ENCODE measurements at places on chromosomes 6 and 20.

DNA sequence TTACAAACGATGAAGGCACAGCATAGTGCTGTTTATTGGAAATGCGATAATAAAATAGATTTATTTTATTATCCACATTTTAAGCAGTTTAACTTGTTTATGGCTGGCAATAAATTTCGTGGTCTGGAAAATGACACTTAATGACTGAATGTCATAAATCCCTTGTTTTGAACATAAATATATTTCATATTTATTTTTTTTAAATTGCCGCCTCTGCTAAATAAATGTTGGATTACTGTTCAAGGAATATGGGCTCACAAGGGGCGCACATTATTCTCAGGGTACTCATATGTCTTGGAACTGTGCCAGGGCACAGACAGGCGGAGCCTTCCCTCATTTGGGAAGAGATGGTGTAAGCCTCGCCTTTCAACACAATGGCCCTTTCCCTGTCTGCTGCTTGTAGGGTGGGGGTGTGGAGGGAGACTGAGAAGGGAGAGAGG lies 134.3 kb downstream of the PXDC1 start:
- DNase-seq: no peak

- DNase-seq: no peak
Measured at GRCh38 chr20:44776980-44777379, 31.3 kb downstream of the KCNK15 start.

DNA sequence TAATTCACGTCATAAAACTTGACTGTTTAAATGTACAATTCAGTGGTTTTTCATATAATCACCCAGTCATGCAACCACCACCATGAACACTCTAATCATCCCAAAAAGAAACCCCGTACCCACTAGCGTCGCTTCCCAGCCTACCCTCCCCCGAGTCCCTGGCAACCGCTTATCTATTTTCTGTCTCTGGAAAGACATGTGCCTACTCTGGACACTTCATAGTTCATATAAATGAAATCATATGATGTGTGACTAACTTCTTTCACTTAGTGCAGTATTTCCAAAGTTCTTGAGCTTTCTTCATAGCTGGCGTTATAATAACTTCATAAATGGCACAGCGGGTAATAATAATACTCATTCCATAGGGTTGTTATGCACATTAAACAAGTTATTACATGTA lies 215.2 kb downstream of the MYLK4 start:
- no peak for DNase-seq

- no peak for DNase-seq
Measured at GRCh38 chr6:157602521-157603295, 220.3 kb upstream of the SNX9 start.
